ENCODE measurements at places on chromosomes 16 and 17.

DNA sequence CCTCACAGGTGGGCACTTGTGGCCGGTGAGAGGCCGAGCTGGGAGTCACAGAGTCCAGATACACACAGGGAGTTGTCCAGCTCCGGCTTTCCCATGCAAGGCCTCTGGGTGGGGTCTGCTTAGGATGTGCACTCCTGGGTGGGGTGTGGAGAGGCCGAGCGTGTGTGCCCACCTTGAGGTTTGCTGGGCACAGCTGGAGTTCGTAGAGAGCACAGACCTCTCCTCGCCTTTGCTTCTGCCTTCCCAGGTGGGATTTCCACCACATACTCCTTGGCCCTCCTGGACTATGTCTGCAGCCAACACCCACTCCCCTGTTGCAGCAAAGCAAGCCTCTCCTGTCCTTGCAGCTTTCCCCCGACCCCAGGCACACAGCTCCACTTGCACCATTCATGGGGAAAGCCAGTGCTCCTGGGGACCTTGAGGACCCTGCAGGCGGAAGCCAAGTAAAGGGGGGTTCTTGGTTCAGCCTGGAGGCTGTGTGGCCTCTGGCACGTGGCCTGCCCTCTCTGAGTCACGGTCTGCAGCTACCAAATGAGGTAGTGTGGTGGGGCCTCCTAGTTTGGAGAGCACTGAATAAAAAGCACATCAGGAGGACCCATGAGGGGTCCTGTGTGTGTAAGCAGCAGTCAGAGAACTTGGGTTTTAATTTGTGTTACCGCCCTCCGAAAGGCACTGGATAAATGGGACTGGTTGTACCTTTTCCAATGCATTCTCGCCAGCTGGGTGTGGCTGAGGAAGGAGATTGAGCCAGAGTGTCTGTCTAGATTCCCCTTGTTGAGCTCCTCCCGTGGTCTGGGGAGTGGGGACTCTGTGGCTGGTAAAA is 31.5 kb downstream of the MPRIP start:
- no peak for DNase-seq

- no peak for DNase-seq
These were observed 27.6 kb upstream of the C1QTNF8 start for GRCh38 chr16:1123525-1124230.

- no peak for DNase-seq
These were observed 1.5 kb downstream of the MRPL27 start for GRCh38 chr17:50371526-50371925.

- DNase-seq = no peak
These were observed 25.1 kb downstream of the GSG1L start for GRCh38 chr16:28038409-28038808.

DNA sequence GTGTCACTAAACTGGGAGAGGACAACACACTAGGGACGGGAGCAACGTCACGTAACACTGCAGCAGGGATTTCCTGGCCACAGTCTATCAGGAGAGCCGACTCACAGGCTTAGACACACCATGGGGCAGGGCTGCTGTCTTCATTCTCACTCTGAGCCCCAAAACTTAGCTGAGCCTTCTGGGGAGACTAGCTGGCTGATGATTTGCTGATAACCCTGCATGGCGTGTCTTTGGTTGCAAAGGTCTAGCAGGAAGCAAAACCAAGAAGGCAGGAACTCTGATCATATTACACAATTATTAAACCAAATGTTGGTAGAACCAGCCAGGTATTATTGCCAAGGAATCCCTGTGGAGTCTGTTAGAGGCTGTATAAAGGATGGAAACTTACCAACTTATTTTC is 345.0 kb downstream of the SLC39A11 start:
- no peak for DNase-seq

DNA sequence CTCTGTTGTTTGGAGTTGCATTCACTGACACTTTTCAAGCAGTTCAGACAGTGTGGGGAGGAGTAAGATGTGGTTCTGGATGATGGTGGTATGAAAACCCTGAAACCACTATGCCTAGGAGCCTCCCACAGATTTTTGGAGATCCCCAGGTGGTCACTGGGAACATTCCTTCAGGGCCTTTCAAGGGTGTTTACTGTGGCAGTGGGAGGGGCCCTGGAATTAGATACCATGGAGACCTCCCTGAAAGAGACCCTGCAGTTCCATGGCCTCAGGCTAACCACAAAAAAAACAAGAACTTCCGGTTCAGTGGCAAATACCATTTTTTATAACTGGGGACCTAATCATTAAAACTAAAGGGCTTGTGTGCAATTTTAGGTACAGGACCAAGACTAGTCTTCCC is 79.9 kb downstream of the TMEM100 start:
- DNase-seq = no peak

DNA sequence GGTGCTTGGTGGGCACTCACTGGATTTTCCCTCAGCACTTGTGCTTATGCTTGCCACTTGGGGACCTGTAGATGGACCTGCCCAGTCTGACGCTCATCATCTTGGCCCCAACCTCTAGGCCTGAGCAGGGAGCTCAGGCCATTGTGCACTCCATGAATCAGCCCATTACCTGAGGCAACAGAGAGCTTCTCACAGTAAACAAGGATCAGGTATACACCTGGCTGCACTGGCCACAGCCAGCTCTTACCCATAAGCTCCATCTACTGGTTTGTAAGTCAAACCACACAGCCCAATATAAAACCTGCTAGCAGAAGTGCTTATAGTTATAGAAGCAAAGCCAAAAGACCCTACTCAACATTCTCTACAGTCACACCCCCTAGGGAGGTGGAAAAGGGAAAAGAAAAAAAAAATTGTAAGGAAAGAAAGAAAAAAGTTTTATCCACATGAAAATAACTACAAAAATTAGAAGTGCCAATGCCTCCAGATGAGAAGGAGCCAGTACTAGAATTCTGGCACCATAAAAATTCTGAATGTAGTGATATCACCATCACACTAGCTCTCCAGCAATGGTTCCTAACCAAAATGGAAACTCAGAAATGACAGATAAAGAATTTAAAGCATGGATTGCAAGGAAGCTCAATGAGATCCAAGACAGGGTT is 87.8 kb upstream of the CDH5 start:
- DNase-seq = peak; percentile 36

- DNase-seq = no peak
These were observed 88.2 kb downstream of the STX8 start for GRCh38 chr17:9487406-9487805.

- no peak for DNase-seq
These were observed 13.3 kb downstream of the TSPOAP1 start for GRCh38 chr17:58315281-58315711.

- DNase-seq = no peak
These were observed 84.7 kb downstream of the RBBP6 start for GRCh38 chr16:24624102-24624501.

GRCh38 chr17:17149520-17150447 is 56.3 kb downstream of the PLD6 start:
- DNase-seq = no peak

GRCh38 chr17:79484600-79485418 is 126.0 kb downstream of the RBFOX3 start:
- no peak for DNase-seq

DNA sequence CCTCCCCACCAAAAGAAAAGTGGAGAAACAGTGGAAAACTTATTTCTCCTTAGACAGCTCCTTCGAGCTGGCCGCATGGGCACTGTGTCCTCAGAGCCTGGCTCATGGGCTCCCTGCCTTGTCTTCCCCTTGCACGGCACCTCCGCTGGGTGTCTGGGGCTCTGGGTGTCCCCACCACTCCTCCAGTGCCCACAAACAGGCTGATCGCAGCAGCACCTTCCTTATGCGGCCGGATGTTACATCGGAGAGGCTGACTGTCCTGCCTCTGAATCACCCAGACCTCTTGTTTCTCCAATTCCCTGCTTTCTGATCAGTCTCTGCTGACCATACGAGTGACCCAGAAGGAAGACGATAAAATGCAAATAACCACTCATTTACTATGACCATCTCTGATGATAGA is 121.7 kb downstream of the SLC39A11 start:
- no peak for DNase-seq

DNA sequence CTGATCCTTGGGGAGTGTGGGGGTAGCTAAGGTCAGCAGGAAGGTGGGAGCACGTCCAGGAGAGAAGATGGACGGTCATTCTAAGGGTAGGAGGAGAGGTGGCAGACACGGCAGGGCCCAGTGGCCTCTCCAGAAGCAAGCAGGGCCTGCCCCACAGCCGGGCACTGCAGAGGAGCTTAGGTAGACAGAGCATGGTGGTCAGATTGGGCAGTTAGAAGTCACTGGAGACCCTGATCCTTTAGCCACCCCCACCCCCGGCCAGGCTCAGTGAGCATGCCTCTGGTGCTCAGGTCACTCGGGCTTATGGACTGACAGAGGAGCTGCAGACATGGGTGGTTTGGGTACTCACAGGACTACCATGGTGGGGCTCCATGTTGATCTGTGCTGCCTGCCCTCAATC is 26.3 kb downstream of the NLRP1 start:
- no peak for DNase-seq

DNA sequence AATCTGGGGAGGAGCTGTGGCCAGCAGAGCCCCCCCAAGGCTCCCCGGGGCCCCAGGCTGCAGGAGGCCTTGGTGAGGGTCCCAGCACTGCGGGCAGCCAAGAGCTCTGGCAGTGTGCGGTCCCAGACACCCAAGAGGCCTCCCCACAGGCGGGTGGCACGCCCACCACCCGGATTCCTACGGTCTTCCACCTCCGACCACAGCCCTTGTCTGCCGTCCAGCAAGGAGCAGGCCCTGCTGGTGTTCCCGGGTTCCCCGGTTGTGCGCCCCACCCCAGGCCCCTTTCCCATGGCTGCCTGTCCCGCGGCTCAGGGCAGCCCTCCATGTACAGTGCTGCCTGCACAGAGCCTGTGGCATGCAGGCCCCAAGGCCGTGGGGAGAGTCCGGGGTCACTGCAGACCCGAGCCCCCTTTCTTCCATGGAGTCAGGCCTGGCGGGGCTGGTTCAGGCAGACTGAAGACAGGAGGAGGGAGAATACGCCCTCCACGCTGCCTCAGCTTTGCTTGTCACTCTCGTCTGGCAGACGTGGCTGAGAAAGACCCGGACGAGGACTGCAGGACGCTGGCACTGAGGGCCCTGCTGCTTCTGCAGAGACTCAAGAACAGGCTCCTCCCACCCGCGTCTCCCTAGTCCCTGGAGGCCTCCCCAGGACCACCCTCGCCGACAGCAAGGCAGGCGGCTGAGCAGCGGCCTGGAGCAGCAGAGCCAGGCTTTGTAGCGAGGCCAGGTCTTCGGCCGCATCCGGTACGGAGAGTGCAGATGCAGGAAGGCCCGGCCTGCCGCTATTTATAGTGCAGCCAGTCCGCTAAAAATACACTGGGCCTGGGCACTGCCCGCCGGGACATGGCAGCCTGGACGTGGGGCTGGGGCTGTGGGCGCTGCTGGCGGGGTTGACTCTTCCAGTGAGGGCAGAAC is 16.4 kb downstream of the TELO2 start:
- no peak for DNase-seq

GRCh38 chr16:11155284-11155806 is 100.7 kb downstream of the SOCS1 start:
- no peak for DNase-seq

- DNase-seq = no peak
These were observed 16.5 kb downstream of the BRIP1 start for GRCh38 chr17:61846761-61847375.

DNA sequence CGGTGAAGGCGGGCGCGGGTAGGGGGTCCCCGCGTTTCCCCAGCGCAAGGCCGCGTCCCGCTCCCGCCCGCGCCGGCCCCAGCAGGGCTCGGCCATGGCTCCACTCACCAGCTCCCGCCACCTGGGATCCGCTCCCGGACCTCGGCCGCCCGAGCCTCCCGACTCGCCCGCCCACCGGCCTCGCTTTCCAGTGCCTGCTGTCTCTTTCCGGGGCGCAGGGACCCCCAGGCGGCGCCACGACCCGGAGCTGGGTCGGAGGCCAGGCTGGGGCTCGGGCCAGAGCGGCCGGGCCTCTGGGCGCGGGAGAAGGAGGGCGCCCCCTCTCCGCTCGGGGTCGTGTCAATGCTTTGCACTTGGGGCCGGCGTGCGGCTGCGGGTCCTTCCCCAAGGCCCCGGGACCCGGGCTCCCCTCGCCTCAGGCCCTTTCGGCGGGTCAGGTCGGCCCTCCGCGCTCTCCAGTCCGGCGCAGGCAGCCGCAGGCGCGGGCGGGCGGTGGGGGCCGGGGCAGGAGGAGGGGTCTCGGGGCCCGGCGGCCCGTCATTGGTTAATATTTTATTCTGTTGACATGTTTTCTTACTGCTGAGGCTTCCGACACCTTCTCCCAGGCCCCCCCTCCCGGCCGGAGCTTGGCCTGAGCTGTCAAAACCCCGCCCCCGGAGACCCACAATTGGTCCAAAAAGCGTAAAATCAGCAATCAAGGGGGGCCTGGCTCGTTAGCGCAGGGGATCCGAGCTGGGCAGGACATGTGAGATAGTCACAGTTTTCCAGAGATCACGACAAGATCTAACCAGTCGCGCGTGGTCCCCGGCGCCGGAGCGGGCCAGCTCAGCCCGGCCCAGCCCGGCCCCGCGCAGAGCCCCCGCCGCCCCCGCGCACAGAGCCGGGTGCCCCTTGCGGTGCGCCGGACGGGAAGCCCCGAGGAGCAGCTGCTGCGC is at the start of gene TBX2:
TSS of gene TBX2 (plus strand) at position 713 of the 935 bp plus-strand sequence. CDS start 334 bp downstream, outside the sequence.
- no peak for DNase-seq

DNA sequence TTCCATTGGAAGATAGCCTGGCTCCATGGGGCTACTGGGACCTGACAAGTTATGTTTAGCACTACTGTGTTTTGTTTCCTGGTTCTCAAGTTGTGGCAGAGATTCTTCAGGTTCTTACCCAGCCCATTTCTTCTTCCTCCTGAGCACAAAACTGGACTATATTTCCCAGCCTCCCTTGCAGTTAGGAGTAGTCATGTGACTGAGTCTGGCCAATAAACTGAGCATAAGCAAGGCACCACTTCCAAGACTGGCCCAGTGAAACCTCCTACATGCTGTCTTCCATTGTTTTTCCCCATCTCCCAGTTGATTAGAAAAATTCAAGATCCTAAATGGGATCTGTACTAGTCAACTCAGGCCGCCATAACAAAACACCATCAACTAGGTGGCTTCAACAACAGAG is 28.2 kb upstream of the RBBP6 start:
- DNase-seq = no peak

GRCh38 chr17:63132459-63132911 is 166.4 kb downstream of the TANC2 start:
- DNase-seq = no peak

DNA sequence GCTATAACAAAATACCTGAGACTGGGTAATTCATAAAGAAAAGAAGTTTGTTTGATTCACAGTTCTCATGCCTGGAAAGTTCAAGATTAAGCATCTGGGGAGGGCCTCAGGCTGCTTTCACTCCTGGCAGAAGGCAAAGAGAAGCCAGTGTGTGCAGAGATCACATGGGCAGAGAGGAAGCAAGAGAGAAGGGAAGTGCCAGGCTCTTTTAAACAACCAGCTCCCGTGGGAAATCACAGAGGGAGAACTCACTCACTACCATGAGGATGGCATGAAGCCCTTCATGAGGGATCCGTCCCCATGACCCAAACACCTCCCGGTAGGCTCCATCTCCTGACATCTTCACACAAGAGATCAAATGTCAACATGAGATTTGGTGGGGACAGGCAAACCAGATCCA is 501.6 kb downstream of the MAF start:
- no peak for DNase-seq

DNA sequence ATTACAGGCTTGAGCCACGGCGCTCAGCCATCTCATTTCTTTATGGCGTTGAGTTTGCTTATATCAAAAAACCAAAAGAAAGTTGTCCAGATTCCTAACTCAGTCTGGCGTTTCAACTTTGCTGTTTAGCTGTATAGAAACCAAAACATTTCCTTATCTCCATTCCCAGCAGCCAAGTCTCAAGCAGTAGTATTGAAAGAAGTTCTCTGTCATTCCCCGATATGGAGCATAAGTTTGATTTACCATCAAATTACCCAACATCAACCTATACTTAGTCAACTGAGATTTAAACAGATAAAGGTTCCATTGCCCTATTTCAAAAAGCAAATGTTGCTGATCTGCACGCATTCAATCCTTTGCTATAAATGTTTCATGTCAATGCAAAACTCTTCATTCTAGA is 27.5 kb upstream of the RAB11FIP4 start:
- DNase-seq = no peak

Data from NCI-H510A treated with DMSO at 0.1 percent for 48 hours (cell line).